IMR-90 (cell line): ENCODE measurements at places on chromosomes 3 and 15.

DNA sequence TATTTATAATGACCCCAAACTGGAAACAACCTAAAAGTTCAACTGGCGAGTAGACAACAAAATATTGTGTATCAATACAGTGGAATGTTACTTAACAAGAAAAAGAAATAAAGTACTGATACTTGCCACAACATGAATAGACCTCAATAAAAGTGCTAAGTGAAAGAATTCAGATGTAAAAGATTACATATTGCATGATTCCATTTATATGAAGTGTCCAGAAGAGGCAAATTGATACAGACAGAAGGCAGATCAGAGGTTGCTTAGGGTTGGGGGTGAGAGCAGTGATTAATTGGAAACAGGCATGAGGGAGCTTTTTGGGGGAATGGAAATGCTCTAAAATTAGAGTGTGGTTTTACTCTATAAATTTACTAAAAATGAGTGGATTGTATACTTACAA lies 183.3 kb downstream of the SATB1 start:
- no peak for DNase-seq

DNA sequence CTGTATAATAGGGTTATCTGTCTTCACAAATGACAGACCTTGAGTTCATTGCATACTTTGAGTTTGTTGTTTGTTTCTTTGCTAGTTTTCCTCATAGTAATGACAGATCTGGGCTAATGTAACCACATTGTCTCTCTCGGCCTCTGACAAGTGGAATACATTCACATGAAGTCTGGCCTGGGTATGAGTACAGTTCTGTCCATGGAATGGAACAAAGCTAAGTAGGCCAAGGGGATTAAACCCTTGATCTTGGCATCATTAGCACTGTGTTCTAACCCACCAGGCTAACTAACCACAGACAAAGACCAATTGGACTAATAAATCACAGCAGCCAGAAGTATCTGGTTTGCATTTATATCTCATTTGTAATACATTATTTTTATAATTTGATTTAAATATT lies 7.6 kb upstream of the VGLL3 start:
- DNase-seq, result no peak

DNA sequence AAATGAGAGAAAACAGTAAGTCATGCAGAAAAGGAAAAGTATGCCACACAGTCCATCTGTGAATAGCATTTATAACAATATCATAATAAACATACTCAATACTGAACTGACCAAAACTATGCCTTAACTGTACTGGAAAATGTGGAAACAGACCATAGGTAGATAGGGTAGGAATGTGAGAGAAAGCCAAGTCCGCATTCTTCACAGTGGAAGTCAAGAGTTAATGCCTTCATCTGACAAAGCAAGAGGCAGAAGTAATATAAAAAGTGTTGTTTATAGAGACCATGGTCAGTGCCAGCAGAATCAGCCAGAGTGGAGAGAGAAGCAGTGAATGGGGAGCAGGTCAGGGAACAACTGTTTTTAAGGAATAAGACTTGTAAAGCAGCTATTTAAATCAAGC lies 52.3 kb downstream of the KBTBD12 start:
- peak; percentile 14 for DNase-seq

DNA sequence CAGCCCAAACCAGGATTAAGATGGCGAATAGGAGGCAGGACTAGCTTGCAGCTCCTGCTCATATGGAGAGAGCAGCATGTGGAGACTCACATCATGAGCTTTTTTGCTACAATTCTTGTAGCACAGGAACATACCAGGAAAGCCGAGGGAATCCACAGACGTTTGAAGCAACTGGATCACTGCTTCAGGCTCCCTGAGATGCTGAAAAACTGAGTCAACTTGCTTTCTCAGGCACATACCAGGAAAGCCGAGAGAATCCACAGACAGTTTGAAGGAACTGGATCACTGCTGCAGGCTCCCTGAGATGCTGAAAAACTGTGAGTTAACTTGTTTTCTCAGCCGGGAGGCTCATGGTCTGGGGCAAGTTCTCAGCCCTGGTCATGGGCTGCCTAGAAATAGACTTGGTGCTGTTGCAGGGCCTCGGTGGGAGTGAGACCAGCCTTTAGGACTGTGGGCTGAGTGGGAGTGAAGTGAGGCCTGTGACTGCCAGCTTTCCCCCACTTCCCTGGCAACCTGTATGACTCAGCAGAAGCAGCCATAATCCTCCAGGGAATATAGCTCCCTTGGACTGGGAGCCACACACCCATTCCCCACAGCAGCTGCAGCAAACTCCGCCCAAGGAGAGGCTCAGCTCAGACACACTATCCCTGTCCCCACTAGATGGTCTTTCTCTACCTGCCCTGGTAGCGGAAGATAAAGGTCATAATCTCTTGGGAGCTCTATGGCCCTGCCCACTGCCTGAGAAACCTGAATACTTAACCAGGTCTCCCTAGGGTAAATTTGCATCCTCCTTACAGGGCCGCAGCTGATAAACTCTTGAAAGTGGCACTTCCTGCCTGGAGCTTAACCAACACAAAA lies 51.9 kb upstream of the PFN2 start:
- DNase-seq, result peak; percentile 31

DNA sequence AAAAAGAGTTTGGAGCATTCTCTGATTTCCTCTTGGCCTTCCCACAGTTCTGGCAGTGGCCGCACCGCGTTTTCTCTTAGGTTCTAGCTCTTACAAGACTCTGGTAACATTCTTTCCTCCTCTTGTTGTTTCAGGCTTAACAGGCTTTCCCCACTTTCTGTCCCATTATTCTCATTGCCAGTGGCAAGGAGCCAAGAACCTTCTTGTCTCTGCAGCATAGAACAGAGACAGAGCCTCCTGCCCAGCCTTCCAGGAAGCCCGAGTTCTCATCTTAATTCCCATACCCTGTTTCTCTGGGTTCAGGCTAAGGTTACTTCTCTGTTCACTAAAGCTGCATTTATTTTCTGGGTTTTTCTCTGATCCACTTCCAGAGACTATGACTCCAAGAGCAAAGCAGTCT lies 61.1 kb downstream of the DUT start:
- DNase-seq, result no peak

DNA sequence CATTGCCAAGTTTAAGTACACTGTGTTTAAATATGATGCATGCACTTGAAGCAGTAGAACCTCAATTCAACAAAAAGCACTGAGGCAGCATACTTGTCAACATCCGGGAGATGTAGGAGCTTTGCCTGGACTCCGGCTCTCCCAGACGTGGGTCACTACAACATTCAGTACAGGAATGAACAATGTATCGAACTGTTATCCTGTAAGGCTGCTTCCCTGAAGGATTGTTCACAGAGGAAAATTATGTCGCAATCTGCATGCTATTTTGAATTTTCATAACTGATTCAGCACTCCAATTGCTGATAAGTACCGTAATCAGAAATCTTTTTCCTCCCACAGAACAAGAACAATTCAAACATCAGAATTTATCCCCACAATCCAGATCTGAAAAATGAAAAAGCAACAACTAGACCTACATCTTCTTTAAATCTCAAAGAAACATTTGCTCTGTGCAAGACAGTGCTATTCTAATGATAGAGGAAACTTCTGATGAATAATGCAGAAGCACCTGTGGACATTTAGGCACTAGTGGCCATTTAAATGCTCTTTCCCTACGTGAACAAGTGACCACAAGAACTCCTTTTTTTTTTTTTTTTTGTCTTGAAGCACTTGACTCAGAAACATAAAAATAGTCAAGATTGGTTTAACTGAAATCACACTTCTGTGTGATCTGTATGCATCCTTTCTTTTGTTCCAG lies 113.4 kb downstream of the PLCH1 start:
- no peak for DNase-seq

DNA sequence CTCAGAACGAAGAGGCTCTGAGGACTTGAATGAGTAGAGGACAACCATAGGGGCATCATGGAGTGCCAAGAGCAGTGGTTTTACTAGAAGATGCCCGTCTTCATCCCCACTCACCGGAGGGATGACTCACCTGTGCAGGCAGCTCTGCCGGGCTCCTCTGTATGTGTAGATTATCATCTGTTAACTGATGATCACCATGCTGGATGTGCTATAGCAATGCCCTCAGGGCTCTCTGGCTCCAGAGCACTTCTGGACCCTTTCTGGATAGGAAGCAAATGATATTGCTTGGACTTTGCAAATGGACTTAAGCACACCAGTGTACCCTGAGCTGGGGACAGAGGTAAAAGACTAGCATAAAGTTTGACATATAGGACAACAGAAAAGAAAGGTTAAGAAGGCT lies 10.2 kb upstream of the TGFBR2 start:
- DNase-seq, result no peak
